ENCODE measurements at places on chromosomes 2 and 18. TPM values are rescaled to one million over a fixed set of nuclear protein-coding genes. Genes with fewer than 3 reads are reported as not detected.

Gene C2orf72
- total RNA-seq, result 1.3 TPM

DNA sequence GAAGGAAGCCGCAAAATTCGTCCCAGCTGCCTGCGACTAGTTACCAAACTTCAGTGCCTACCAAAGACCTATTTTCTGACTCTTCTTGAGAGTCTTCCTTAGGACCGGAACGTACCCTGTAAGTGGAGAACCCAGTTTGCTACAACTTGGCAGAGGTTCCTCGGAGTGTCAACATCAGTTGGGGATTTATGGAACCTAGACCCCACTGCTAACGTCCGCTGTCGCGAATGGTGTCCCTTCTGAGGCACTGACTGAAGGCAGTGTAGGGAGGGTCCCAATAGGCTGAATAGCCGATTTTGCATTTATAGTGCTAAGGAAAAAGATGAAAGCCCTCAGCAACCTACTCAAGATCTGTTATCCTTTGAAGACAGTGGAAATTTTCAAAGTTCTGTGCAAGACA is 568 bp upstream of the STK17B start:
- peaks cover 20% of the 10 kb centered on the region for H3K27me3 ChIP-seq
- H3K36me3 ChIP-seq, result no peaks in the 10 kb centered on the region
- H3K4me3 ChIP-seq, result peak overlapping the region; percentile 75
- H3K27ac ChIP-seq, result no peak overlapping the region
- no peak for DNase-seq

- no peak for DNase-seq
- peaks cover 18% of the 10 kb centered on the region for H3K4me1 ChIP-seq
- no peak overlapping the region for H3K4me3 ChIP-seq
- H3K36me3 ChIP-seq, result no peaks in the 10 kb centered on the region
Measured at GRCh38 chr2:226979004-226979403, 143.2 kb downstream of the RHBDD1 start.

DNA sequence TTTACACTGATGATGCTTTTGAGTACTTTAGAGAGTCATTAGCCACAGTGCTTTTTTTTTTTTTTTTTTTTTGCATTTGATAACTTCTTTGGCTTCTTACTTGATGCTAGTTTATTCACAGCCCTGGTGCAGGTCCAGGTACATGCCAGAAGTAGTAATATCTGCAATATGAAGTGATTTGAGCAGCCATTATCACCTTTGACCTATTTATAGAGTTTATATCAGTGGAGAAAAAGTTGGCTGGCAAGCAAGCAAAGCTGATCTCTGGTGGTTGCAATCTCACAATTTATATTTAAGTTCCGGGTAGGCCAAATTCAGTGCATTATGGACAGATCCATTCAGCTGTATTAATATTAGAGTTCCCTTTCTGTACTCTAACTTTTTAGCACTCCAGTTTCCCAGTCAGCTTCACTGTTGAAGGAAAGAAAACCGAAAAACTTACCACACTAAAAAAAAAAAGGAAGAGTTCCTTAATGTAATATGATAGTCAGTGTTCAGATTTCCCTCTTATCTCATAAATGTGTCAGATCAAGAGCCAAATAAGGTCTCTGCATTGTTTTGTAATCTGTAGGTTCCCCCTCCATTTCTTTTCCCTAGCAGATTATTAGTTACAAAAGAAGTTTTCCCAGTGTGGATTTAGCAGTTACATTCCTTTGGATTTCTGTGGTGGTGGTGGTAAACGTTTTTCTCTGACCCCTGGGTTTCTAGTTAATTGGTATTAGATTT is 78.6 kb downstream of the HAUS1 start:
- H3K36me3 ChIP-seq, result 0 out of 2 replicates have a peak, but pooled peaks cover 3% of the 10 kb centered on the region
- no peaks in the 10 kb centered on the region for H3K27me3 ChIP-seq
- H3K27ac ChIP-seq, result peak overlapping the region; percentile 74
- H3K4me3 ChIP-seq, result no peak overlapping the region

GRCh38 chr2:161273038-161273760 is 35.0 kb upstream of the PSMD14 start:
- no peak for DNase-seq
- peaks cover 8% of the 10 kb centered on the region for H3K36me3 ChIP-seq
- no peak overlapping the region for H3K4me3 ChIP-seq
- peaks cover 3% of the 10 kb centered on the region for H3K4me1 ChIP-seq
- H3K27me3 ChIP-seq, result no peaks in the 10 kb centered on the region

DNA sequence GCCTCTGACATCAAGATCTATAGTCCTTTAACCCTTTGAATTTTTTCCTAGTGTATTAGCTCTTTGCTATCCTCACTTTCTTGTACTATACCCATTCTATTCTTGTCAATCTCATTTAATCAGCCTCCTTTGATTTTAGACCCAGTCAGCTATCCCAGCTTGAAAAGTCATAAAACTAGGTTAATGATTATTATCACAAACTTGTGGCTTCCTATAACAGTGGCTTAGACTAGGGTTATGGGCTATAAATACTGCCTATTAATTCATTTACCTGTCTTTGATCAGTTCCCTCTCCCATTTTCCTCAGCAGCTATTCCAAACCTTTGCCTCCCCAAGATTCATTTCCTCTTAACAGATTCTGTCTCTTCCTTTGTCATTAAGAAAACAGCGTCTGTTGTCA is 174.8 kb downstream of the UBR3 start:
- peaks cover 20% of the 10 kb centered on the region for H3K36me3 ChIP-seq
- 0 out of 2 replicates have a peak overlapping the region, but pooled peaks have one; percentile 5 for H3K27ac ChIP-seq
- H3K4me1 ChIP-seq, result peaks cover 19% of the 10 kb centered on the region
- H3K4me3 ChIP-seq, result no peak overlapping the region

- DNase-seq, result no peak
- H3K27me3 ChIP-seq, result peaks cover 15% of the 10 kb centered on the region
- H3K4me1 ChIP-seq, result peaks cover 6% of the 10 kb centered on the region
- H3K4me3 ChIP-seq, result no peak overlapping the region
Measured at GRCh38 chr2:47504174-47504810, 101.3 kb downstream of the MSH2 start.

DNA sequence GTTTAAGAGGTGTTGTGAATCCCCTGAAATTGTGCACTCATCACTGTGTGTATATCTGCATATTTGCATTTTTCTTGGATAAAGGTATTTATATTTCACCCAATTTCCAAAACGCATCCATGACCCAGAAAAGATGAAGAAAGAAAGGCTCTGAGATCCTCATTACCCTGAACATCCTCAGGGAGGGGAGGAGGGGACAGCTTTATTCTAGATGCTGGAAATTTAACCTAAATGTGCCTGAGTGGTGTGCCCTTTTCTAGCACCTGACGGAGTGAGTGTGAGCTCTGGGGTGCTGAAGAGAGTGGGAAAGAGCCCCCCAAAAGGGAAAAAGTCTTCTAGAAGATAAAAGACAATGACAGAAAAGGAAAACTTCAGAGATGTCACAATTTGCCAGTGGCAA is 20.8 kb downstream of the CNTNAP5 start:
- H3K36me3 ChIP-seq, result no peaks in the 10 kb centered on the region
- peaks cover 14% of the 10 kb centered on the region for H3K27me3 ChIP-seq
- no peak for DNase-seq
- no peak overlapping the region for H3K4me3 ChIP-seq

GRCh38 chr2:109242654-109243331 is 113.8 kb downstream of the SH3RF3 start:
- H3K27me3 ChIP-seq, result no peaks in the 10 kb centered on the region
- H3K36me3 ChIP-seq, result no peaks in the 10 kb centered on the region
- H3K27ac ChIP-seq, result no peak overlapping the region
- peaks cover 8% of the 10 kb centered on the region for H3K4me1 ChIP-seq
- H3K4me3 ChIP-seq, result no peak overlapping the region
- DNase-seq, result no peak

GRCh38 chr18:24560511-24560981 is 100.1 kb downstream of the HRH4 start:
- H3K4me1 ChIP-seq, result peaks cover 15% of the 10 kb centered on the region
- H3K27ac ChIP-seq, result 0 out of 2 replicates have a peak overlapping the region, but pooled peaks have one; percentile 53
- peak; percentile 44 for DNase-seq
- H3K4me3 ChIP-seq, result no peak overlapping the region

GRCh38 chr18:39599251-39599650 is 2033.7 kb upstream of the CELF4 start:
- no peaks in the 10 kb centered on the region for H3K27me3 ChIP-seq
- H3K36me3 ChIP-seq, result peaks cover 13% of the 10 kb centered on the region
- no peak overlapping the region for H3K27ac ChIP-seq
- DNase-seq, result no peak
- H3K4me1 ChIP-seq, result peaks cover 35% of the 10 kb centered on the region

Gene SERPINB12
- not detected for total RNA-seq

- H3K27ac ChIP-seq, result no peak overlapping the region
- DNase-seq, result no peak
- no peak overlapping the region for H3K4me3 ChIP-seq
- peaks cover 10% of the 10 kb centered on the region for H3K27me3 ChIP-seq
- peaks cover 14% of the 10 kb centered on the region for H3K4me1 ChIP-seq
Measured at GRCh38 chr2:173458991-173459780, 104.5 kb downstream of the CDCA7 start.

DNA sequence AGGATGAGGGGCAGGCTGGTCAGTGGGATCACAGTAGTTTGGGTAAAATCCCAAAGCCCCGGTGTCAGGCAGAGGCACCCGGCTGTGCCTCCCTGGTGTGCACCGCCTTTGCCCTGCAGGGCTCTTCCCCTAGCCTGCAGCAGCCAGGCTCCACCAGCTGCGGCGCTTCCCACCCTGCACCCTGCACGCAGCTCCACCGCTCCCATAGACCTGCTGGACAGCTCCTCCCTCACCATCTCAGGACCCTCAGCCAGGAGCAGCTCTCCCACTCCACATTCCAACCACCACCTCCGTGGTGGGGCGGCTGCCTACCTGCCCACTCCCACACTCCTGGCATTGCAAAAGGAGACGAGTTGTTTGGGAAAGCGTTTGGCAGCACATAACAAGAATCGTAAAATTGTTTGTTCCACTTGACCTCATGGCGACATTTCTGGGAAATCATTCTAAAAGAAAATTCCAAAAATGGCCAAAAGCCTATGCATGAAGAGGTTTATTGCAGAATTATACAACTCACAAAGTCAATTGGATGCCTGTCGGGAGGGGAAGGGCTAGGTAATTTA is 287.4 kb upstream of the HDAC4 start:
- no peak overlapping the region for H3K27ac ChIP-seq
- DNase-seq, result peak; percentile 66
- peaks cover 23% of the 10 kb centered on the region for H3K4me1 ChIP-seq
- no peak overlapping the region for H3K4me3 ChIP-seq
- H3K27me3 ChIP-seq, result no peaks in the 10 kb centered on the region

GRCh38 chr2:15334644-15335326 is 226.3 kb downstream of the NBAS start:
- no peak overlapping the region for H3K27ac ChIP-seq
- no peak overlapping the region for H3K4me3 ChIP-seq
- peaks cover 3% of the 10 kb centered on the region for H3K4me1 ChIP-seq
- no peaks in the 10 kb centered on the region for H3K27me3 ChIP-seq
- DNase-seq, result no peak

- no peaks in the 10 kb centered on the region for H3K36me3 ChIP-seq
- H3K4me1 ChIP-seq, result peaks cover 4% of the 10 kb centered on the region
- H3K27me3 ChIP-seq, result no peaks in the 10 kb centered on the region
- no peak for DNase-seq
- H3K4me3 ChIP-seq, result no peak overlapping the region
Measured at GRCh38 chr2:145874466-145874865, 1354.5 kb upstream of the ZEB2 start.

GRCh38 chr2:37361994-37362698 is 17.7 kb downstream of the QPCT start:
- peaks cover 9% of the 10 kb centered on the region for H3K4me1 ChIP-seq
- H3K27ac ChIP-seq, result no peak overlapping the region
- no peaks in the 10 kb centered on the region for H3K27me3 ChIP-seq

GRCh38 chr18:25289001-25289631 is 62.9 kb downstream of the ZNF521 start:
- no peak overlapping the region for H3K27ac ChIP-seq
- H3K4me1 ChIP-seq, result peaks cover 17% of the 10 kb centered on the region
- H3K4me3 ChIP-seq, result no peak overlapping the region
- DNase-seq, result no peak

Gene ALPP
- total RNA-seq, result 0.20 TPM

GRCh38 chr2:69628325-69629021 is 15.1 kb downstream of the AAK1 start:
- H3K36me3 ChIP-seq, result no peaks in the 10 kb centered on the region
- no peak overlapping the region for H3K4me3 ChIP-seq
- no peak for DNase-seq
- no peak overlapping the region for H3K27ac ChIP-seq

Gene ABCG5
- total RNA-seq, result not detected

DNA sequence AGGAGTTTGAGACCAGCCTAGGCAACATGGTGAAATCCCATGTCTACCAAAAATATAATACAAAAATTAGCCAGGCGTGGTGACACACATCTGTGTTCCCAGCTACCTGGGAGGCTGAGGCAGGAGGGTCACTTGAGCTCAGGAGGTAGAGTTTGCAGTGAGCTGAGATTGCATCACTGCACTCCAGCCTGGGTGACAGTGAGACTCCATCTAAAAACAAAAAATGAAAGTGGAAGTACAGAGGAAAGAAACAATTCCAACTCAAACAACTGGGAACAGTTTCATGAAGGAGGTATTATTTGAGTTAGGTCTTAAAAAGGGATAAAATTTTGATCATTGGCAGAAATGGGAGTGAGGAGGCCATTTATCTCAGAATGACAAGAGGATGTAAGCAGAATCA is 6.3 kb upstream of the RAB1A start:
- peaks cover 8% of the 10 kb centered on the region for H3K4me1 ChIP-seq
- H3K27ac ChIP-seq, result no peak overlapping the region
- no peak overlapping the region for H3K4me3 ChIP-seq
- DNase-seq, result no peak
- H3K27me3 ChIP-seq, result no peaks in the 10 kb centered on the region

Gene RFTN2
- 1.1 TPM for total RNA-seq

Gene KCTD18
- total RNA-seq, result 5.7 TPM

Data from WTC11 (cell line).